ENCODE measurements at places on chromosomes 6 and 20. TPM values are rescaled to one million over a fixed set of nuclear protein-coding genes. Genes with fewer than 3 reads are reported as not detected.

The UBE2J1 gene
- total RNA-seq, result 32.3 TPM

The RSPH9 gene
- 0.44 TPM for total RNA-seq

The MEP1A gene
- not detected for total RNA-seq

DNA sequence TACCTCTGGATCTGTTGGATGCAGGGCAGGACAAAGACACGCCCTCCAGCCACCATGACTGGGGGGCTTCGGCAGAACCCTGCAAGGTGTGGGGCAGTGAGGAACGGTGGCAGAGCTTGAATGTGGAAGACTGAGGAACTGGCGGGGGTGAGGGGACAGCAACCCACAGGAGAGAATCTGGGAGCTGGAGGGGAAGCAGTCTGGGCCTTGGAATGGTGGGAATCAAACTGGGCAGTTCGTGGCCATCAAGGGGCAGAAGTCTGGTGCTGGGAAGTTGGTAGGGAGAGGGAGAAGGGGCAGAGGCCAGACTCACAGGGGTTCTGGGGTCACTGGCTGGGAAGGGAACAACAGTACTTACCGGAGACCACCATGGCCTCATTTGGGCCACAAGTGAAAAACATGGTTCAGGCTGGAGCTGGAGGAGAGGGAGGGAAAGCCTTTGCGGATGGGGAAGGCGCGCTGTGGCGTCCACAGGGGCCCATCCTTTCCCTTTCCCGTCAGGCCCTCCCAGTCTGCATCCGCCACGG lies 635 bp downstream of the FLOT1 start:
- no peak for DNase-seq

DNA sequence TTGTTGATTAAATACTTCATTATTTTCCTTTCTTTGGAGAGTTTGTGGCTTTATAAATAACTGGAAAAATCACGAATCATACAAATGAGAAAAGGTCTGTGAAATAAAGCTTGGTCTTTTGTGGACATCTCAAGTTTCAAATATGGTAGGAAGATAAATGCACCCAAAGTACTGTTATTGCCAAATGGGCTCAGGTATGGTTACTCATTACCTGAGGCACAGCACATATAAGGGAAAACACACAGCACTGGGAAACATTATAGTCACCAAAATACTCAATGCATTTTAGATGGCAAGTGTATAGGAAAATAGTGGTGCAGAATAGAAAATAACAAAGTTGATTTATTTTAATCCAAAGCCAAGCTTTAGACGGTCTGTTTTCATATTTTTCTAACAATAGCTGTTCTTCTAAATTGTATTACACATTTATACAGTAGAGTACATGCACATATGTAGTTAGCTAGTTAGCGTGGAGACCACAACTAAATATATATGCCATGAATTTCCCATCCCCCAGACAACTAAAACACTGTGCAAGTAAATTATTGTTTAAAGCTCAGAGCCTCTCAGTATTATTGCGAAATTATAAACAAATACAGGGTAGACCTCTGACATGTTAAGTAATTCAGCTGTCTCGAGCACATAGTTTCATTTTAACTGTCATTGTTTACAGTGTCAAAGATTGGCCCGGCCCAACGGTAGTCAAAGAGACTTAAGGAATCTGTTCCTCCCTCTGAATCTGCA lies 336.0 kb downstream of the SYNE1 start:
- no peak for DNase-seq

DNA sequence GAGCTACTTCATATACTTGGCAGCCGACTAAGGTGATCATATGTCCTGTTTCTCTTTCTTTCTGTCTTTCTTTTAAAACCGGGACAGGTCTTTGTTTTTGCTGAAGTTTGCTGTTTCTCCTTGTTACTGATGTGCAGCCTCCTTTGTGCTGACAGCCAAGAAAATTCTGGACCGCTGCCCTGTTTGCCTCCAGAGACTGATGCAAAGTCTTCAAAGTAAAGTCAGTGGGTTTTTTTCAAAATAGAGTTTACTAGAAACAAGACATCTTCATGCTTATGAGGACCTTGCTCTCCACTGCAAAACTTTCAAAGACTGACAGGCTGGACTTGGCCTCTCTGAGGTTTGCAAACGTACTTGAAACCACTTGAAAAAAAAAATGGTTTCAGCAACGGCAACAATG lies 510.5 kb upstream of the MAP3K7 start:
- no peak for DNase-seq

DNA sequence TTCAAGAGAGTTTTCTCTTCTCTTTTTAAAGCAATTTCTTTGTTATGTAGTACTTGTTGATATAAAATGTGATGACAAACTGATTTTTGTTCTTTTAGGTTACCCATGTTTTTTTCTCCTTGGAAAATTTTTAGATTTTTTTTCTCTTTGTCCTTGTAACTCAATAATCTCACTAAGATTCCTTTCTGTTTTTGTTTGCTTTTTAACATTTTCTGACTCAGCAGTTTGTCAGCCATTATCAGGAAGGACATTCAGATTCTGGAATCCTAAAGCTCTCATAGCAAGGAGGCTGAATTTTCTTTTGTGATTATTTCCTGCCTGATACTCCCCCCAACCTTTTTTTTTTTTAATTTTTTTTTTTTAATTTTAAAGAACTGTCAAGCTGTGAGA lies 75.2 kb upstream of the CITED2 start:
- DNase-seq, result no peak

GRCh38 chr6:129203190-129203900 lies 320.4 kb downstream of the LAMA2 start:
- no peak for DNase-seq

GRCh38 chr20:43681991-43682410 lies 15.1 kb downstream of the MYBL2 start:
- DNase-seq, result no peak

GRCh38 chr6:27188061-27188884 lies 59.2 kb upstream of the PRSS16 start:
- DNase-seq, result no peak

Measured in omental fat pad (tissue), 4 donors.